ENCODE measurements at places on chromosomes 16 and 17.
A peak's percentile ranks its signal among the peaks of the same experiment; 100 is the strongest.

DNA sequence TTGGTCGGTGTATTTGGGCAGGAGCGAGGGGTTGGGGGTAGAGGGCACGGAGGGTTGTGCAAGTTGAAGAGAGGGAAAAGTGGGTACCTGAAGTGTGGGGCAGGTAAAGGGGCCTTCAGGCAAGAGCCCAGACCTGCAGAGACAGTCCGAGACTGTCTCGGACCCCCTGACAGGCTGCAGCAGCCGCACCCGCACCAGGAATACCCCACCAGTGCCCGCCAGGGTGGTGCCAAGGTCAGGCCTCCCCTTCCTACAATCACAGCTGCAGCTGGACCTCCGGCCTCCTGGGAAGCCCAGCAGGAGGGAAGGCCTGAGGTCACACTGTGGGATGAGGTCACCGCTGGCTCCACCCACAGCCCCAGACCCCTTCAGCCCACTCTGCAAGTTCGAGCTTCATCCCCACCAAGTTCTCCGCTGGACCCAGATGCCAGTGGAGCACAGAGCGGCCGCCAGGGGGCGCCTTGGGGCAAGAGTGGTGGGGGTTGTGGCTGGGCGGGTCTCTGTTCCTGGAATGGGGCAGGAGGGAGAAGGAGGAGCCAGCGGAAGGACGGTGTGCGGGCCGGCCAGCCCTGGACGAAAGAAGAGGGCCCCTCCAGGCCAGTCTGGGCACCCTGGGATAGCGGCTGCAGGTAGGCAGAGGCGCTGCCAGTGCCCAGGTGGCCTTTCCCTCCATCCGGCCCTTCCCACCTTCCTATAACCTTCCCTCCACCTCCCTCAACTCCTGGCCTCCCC lies at the start of gene HSD3B7:
Gene HSD3B7, plus strand, starts transcription at position 539 of the 732 bp plus-strand sequence. CDS start 452 bp downstream, outside the sequence.
- peak; percentile 92 for DNase-seq

- DNase-seq, result no peak
Measured at GRCh38 chr16:60744198-60744597, 1292.0 kb downstream of the CDH8 start.

GRCh38 chr17:38761612-38762011 lies 9.1 kb downstream of the PSMB3 start:
- no peak for DNase-seq

GRCh38 chr17:50458701-50459676 lies 9.7 kb downstream of the CHAD start:
- no peak for DNase-seq

DNA sequence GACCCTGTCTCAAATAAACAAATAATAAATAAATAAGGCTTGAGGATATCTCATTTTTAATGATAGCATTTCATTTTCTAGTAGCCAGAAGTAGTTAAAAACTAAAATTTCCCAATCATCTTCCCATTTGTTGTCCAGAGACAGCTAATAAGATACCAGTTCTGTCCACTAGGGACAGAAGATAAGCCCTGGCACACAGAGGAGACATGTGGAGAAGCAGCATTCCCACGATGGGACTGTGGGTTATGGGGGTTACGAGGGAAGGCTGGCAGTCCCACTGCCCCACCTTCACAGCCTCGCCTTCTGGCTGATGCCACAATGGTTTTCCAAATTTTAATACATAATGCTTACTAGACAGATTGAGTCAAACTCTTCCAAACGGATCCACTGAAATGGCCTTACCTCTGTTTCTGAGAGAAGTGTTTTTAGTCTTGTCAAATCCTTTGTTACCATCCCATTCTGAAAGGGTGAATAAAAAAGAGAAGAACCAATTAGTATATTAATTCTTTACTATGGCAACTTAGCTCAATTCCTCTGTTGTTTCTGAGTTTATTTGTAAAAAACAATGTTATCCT lies 44.2 kb downstream of the HELZ start:
- no peak for DNase-seq

- DNase-seq, result no peak
Measured at GRCh38 chr17:56440419-56440818, 153.1 kb upstream of the NOG start.

- DNase-seq, result no peak
Measured at GRCh38 chr17:21370430-21370829, 5.7 kb upstream of the KCNJ12 start.

GRCh38 chr16:69273009-69273408 lies 38.1 kb upstream of the VPS4A start:
- no peak for DNase-seq

DNA sequence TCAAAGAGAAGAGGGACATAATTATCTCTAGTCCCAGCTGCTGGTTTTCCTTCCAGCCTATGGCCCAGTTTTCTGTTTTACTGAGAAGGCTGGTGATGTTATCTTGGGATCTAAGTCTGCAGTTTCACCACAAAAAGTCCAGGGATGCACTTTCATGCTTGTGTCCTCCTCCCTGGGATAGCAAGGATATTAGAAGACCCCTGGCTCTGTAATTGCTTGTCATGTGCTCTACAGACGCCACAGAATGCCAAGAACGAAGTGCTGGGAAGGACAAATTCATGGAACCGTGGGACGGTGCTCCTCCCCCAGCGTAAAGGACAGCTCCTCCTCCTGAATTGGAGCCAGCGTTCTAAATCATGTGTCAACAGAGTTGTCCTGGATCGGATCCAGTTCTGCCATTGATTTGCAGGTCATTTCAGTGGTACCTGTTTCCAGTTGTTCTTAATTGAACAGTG lies 8.6 kb downstream of the MAPT start:
- no peak for DNase-seq

DNA sequence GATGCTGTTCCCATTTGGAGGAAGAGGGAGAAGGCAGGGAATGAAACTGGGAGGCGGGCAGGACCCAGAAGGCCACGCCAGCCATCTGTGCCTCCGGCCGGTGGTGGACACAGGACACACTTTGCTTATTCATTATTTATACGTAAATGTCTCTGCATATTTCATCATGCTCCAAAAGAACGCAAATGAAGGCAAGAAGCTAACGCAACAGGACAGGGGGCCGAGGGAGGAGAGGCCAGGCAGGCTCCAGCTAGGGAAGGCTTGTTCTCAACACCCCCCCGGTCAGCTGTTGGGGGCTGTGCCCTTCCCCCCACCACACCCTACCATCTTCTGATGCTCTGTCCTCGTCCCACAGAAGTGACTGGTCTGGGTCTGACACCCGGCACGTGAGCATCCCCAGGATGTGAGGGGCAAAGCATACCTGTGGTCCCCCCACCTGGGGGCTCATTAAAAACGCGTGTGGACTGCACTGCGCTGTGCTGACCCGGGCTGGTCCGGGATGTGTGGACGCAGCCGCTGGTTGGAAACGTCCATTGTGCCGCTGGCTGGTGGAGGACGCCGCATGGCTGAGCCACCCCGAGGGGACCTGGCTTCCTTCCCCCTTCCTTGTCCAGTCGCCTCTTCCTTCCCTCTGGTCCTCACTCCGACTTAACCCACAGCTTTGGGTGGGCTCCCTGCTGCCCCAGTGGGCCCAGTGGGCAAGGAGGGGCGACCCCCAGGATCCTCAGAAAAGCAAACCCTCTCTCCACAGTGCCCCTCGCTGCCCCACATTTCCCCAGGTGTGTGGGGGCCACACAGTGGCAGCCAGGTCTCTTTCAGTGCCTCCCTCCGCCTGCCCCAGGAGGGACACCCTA lies 46.4 kb upstream of the ENPP7 start:
- DNase-seq, result no peak

DNA sequence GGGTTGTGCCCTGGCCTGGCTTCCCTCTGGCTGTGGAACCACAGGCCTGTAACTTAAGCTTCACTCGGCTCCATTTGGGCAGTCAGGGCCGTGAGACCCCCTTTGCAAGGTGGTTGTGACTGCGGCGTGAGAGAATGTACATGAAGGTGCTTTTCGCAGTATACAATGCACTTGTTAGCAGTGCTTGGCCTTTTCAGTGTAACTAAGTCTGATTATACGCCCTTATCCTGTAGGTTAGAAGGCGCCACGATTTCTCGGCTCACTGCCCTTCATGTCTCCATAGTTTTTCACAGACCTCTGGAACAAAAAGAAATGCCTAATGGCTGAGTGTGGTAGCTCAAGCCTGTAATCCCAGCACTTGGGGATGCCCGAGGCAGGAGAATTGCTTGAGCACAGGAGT lies 13.3 kb downstream of the SAP30BP start:
- DNase-seq, result no peak

DNA sequence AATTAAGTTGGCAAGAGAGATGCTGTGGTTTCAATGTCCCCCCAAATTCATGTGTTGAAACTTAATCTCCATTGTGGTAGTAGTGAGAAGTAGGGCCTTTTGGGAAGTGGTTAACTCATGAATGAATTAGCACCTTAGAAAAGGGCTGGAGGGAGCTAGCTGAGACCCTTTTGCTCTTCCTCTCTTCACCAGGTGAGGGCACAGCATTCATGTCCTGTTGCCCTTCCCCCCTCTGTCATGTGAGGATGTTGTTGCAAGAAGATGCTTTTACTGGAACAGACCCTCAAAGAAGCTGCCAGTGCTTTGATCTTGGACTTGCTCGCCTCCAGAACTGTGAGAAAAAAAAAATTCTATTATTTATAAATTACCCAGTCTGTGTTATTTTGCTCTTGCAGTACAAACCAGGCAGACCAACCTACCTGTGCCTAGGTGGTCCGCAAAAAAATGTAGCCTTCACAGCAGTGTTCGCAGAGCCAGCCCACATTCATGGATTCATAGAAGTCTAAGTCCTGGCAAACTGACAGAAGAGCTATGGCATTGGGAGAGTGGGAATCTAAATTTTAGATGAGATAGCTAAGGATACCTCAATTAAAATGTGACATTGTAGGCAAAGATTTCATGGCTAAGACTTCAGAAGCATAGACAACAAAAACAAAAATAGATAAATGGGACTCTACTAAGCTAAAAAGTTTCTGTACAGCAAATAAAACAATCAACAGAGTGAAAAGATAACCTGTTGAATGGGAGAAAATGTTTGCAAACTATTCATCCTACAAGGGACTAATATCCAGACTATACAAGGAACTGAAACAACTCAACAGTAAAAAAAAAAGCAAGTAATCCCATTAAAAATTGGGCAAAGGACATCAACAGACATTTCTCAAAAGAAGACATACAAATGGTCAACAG lies 32.0 kb upstream of the ABCA5 start:
- DNase-seq, result no peak

- DNase-seq, result no peak
Measured at GRCh38 chr16:8630255-8630953, 8.9 kb downstream of the METTL22 start.

All from GM10248 (cell line).